ENCODE measurements at places on chromosomes 6 and 20. TPM values are rescaled to one million over a fixed set of nuclear protein-coding genes. Genes with fewer than 3 reads are reported as not detected.

GRCh38 chr6:116881236-116881635, 4.2 kb downstream of the RFX6 start:
- no peak overlapping the region for H3K27ac ChIP-seq
- H3K27me3 ChIP-seq = peaks cover 45% of the 10 kb centered on the region
- no peaks in the 10 kb centered on the region for H3K36me3 ChIP-seq
- no peak for DNase-seq
- H3K4me1 ChIP-seq = peaks cover 17% of the 10 kb centered on the region
- H3K4me3 ChIP-seq = no peak overlapping the region

GRCh38 chr6:55777469-55777868, 97.9 kb downstream of the BMP5 start:
- DNase-seq = no peak
- H3K4me1 ChIP-seq = peaks cover 1% of the 10 kb centered on the region
- H3K36me3 ChIP-seq = no peaks in the 10 kb centered on the region
- H3K27ac ChIP-seq = no peak overlapping the region

OR14J1 gene
- 0.03 TPM for total RNA-seq

DNA sequence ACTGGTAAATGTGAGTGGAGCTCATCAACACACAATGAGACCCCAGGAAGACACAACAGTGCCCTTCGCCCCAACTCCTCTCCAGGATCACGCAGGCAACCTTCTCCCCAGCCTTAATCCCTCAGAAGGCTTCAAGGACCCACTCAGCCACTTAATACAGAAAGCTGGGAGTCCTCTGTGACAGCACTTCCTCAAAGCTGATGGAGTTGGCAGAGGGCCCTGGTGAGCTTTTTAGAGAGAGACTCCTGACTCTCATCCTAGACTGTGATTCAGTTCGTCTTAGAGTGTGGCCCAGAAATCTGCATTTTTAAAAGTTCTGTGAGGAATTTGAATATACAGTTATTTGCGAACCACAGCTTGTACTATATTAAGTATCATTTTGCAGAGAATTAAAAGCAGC, 187.7 kb downstream of the UST start:
- H3K4me1 ChIP-seq = peaks cover 14% of the 10 kb centered on the region
- H3K4me3 ChIP-seq = no peak overlapping the region
- H3K27ac ChIP-seq = no peak overlapping the region
- no peak for DNase-seq

- no peaks in the 10 kb centered on the region for H3K36me3 ChIP-seq
- peaks cover 3% of the 10 kb centered on the region for H3K27me3 ChIP-seq
- DNase-seq = no peak
- H3K4me3 ChIP-seq = no peak overlapping the region
- H3K27ac ChIP-seq = no peak overlapping the region
Observed at GRCh38 chr20:38253571-38253970, 7.0 kb downstream of the KIAA1755 start.

DNA sequence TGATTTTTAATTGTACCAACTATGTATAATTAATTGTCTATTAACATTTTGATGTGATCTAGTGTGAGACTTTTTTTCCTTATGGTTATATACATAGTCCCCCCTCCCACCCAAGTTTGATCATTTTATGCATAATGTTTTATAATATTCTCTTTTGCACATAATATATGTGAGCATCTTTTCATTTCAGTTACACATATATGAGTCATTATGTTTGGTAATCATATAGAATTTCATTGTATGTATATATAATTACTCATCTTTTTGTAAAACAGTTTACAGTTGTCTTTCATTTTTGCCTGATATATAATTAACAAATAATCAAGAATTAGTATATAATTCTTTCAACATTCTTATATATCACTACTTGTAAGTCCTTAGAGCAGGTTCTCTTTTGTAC, 15.0 kb downstream of the RWDD1 start:
- no peaks in the 10 kb centered on the region for H3K4me1 ChIP-seq
- H3K4me3 ChIP-seq = no peak overlapping the region
- DNase-seq = no peak
- no peak overlapping the region for H3K27ac ChIP-seq

- H3K4me3 ChIP-seq = no peak overlapping the region
- H3K4me1 ChIP-seq = no peaks in the 10 kb centered on the region
- H3K36me3 ChIP-seq = no peaks in the 10 kb centered on the region
- no peak for DNase-seq
Observed at GRCh38 chr6:107740496-107741190, 83.5 kb downstream of the SCML4 start.

DNA sequence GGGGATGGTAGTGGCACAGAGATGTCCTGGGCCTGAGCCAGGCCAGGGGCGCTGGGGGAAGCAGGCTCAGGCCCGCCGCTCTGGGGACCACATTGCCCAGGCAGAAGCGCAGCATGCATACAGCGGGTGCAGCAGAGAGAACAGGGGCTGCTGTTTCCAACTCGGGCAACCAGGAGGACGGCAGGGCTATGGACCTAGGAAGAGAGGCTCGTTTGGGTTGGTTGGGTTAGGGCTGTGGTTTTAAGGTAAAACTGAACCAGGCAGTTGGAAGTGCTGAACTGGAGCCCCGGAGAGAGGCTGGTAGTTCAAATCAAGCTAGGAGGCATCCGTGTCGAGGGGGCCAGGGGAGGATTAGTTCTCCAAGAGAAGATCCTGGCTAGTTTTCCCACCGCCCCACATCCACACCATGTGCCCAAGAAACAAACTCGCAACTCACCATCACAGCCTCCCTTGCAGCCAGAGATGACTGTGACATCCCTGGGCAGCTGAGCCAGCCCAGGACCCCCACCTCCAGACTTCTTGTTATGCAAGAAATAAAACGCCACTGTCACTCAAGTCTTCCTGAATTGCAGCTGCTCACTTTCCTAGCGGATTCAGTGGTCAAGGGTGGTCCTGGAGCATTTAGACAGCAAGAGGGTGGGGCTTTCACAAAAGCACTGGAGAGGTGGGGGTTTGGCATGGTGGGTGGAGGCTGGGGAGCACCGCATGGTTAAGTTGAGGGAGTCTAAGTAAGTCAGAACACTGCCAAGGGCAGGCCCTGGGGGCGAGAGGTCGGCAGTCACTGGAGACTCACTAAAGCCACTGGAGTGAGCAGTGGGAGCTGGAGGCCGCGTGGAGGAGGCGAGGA, 161.2 kb downstream of the GRM4 start:
- H3K27ac ChIP-seq = no peak overlapping the region
- no peaks in the 10 kb centered on the region for H3K36me3 ChIP-seq
- H3K4me1 ChIP-seq = peaks cover 9% of the 10 kb centered on the region

MYB gene
- total RNA-seq = 3.3 TPM

PTCRA gene
- not detected for total RNA-seq

DNA sequence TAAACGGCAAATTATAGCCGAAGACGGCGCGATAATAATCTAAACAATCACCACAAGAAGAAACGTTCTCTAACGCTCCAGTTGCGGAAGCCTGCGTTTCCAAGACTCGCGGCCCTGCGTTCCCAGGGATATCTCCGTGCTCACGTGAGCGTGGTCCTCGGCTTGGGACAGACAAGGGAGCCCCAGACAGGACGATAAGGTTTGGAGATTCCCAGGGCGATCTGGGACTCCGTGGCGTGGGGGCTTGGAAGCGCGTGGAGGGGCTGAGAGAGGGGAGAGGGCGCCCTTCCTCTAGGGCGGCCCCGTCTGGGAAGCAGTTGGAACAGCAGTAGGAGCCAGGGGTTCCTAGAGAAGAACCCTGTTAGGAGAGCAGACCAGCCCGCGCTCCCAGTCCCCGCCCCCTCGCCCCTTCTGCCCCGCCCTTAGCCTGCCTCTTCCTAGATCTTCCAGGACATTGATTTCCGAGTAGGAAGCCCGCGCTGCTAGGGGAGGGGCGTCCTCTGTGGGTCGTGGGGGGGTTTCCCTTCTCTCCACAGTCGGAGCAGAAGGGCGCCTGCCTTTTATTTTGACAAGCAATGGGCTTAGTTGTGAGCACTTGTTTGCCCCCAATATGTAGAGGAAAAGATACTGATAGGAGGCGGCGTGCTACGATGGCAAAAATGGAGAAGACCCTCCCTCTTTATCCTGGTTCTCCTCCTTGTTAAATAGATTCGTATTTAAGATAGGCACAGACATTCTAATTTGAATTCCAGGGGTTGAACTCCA, 10.6 kb downstream of the NRN1 start:
- peak overlapping the region; percentile 62 for H3K4me3 ChIP-seq
- no peak overlapping the region for H3K27ac ChIP-seq
- peak; percentile 91 for DNase-seq
- peaks cover 100% of the 10 kb centered on the region for H3K27me3 ChIP-seq
- H3K36me3 ChIP-seq = no peaks in the 10 kb centered on the region

GRCh38 chr6:46220352-46221221, 49.8 kb upstream of the ENPP5 start:
- H3K4me1 ChIP-seq = no peaks in the 10 kb centered on the region
- no peak overlapping the region for H3K4me3 ChIP-seq
- no peak for DNase-seq

EEF1A2 gene
- total RNA-seq = 0.54 TPM

SLC22A7 gene
- total RNA-seq = not detected

- no peaks in the 10 kb centered on the region for H3K27me3 ChIP-seq
- no peaks in the 10 kb centered on the region for H3K4me1 ChIP-seq
- no peak for DNase-seq
- H3K27ac ChIP-seq = no peak overlapping the region
Observed at GRCh38 chr6:106729841-106730240, 100.5 kb downstream of the QRSL1 start.

GRCh38 chr6:135902756-135903331, 51.3 kb downstream of the PDE7B start:
- H3K27me3 ChIP-seq = no peaks in the 10 kb centered on the region
- H3K27ac ChIP-seq = no peak overlapping the region
- DNase-seq = no peak

UCKL1 gene
- 10.8 TPM for total RNA-seq

- H3K4me1 ChIP-seq = no peaks in the 10 kb centered on the region
- H3K27ac ChIP-seq = no peak overlapping the region
- H3K4me3 ChIP-seq = no peak overlapping the region
- no peaks in the 10 kb centered on the region for H3K36me3 ChIP-seq
- no peak for DNase-seq
- no peaks in the 10 kb centered on the region for H3K27me3 ChIP-seq
Observed at GRCh38 chr20:22986601-22987000, 48.5 kb upstream of the SSTR4 start.

TFAP2A gene
- 0.39 TPM for total RNA-seq

- no peak for DNase-seq
- H3K27ac ChIP-seq = no peak overlapping the region
- H3K36me3 ChIP-seq = no peaks in the 10 kb centered on the region
- peaks cover 2% of the 10 kb centered on the region for H3K4me1 ChIP-seq
- no peaks in the 10 kb centered on the region for H3K27me3 ChIP-seq
- H3K4me3 ChIP-seq = no peak overlapping the region
Observed at GRCh38 chr6:126293891-126294524, 45.9 kb upstream of the CENPW start.

- H3K27ac ChIP-seq = no peak overlapping the region
- no peaks in the 10 kb centered on the region for H3K4me1 ChIP-seq
- H3K27me3 ChIP-seq = peaks cover 29% of the 10 kb centered on the region
- H3K4me3 ChIP-seq = no peak overlapping the region
- no peak for DNase-seq
Observed at GRCh38 chr6:119083007-119083406, 4.5 kb upstream of the FAM184A start.

DNA sequence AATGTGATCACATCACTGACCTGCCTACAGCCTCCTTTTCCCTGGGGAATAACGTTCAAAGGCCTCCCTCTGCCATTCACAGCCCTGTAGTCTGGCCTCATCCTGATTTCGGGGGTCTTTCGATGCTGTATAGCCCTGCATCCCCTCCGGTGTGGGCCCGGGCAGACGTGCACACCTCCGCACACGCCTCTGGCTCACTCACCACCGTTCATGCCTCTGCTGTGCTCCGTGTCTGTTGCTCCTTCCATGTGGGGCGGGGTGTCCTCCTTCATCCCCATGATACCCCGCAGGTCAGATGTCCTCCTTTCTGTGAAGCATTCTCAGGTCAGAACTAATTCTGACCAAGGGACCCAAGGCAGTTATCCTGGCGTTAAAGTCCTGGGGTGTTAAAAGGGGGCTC, 13.8 kb upstream of the RBM38 start:
- no peaks in the 10 kb centered on the region for H3K4me1 ChIP-seq
- H3K36me3 ChIP-seq = no peaks in the 10 kb centered on the region
- no peak overlapping the region for H3K4me3 ChIP-seq
- no peak overlapping the region for H3K27ac ChIP-seq
- no peak for DNase-seq

GRCh38 chr6:170023620-170024521, 267.0 kb downstream of the DLL1 start:
- DNase-seq = no peak
- H3K4me1 ChIP-seq = no peaks in the 10 kb centered on the region
- H3K36me3 ChIP-seq = no peaks in the 10 kb centered on the region

GRCh38 chr20:675453-676314, at the start of gene SCRT2:
SCRT2 (minus strand) TSS chr20:675802; CDS start chr20:675601, 201 bp downstream.
- H3K4me3 ChIP-seq = peak within 1 kb of the TSS; percentile 48
- H3K27ac ChIP-seq = no peak within 1 kb of the TSS
- peaks cover 72% of the 10 kb centered on the region for H3K27me3 ChIP-seq
- peaks cover 25% of the 10 kb centered on the region for H3K4me1 ChIP-seq
- H3K36me3 ChIP-seq = no peaks in the 10 kb centered on the region

GRCh38 chr20:32652739-32653526, 20.8 kb downstream of the C20orf203 start:
- H3K4me3 ChIP-seq = no peak overlapping the region
- H3K27ac ChIP-seq = no peak overlapping the region
- DNase-seq = peak; percentile 84
- no peaks in the 10 kb centered on the region for H3K36me3 ChIP-seq
- H3K4me1 ChIP-seq = peaks cover 15% of the 10 kb centered on the region

GRCh38 chr20:14561741-14562221, 224.4 kb upstream of the FLRT3 start:
- H3K4me1 ChIP-seq = no peaks in the 10 kb centered on the region
- DNase-seq = no peak
- H3K27ac ChIP-seq = no peak overlapping the region
- H3K4me3 ChIP-seq = no peak overlapping the region
- no peaks in the 10 kb centered on the region for H3K36me3 ChIP-seq
- H3K27me3 ChIP-seq = no peaks in the 10 kb centered on the region

SLC13A3 gene
- 4.5 TPM for total RNA-seq

CYB5R4 gene
- total RNA-seq = 8.0 TPM

DNA sequence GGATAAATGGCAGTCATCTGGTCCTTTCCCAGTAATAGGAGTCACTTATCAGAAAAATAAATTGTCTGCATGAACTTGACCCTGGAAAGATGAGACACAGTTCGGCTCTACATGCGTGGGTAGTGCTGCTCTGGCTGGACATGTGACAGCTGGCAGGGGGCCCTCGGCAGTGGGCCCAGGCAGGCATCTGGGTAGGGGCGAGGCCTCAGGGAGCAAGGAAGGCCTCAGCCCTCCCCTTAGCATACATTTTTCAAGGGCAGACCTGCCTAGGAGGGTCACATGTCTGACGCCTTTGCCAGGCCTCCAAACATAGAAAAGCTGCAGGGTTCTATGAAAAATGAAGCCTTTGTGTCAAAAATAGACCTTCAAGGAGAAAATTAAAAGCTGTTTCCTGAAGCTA, 12.8 kb upstream of the ILRUN start:
- H3K4me1 ChIP-seq = no peaks in the 10 kb centered on the region
- no peaks in the 10 kb centered on the region for H3K36me3 ChIP-seq
- H3K27me3 ChIP-seq = no peaks in the 10 kb centered on the region
- DNase-seq = no peak
- H3K4me3 ChIP-seq = no peak overlapping the region
- H3K27ac ChIP-seq = no peak overlapping the region

CD40 gene
- total RNA-seq = 14.0 TPM

- DNase-seq = no peak
- H3K36me3 ChIP-seq = no peaks in the 10 kb centered on the region
- H3K27ac ChIP-seq = no peak overlapping the region
Observed at GRCh38 chr20:62466072-62466760, 9.6 kb downstream of the GATA5 start.

LCA5 gene
- total RNA-seq = 10.7 TPM

CLIC5 gene
- total RNA-seq = not detected

GRCh38 chr6:16057446-16057845, 71.4 kb upstream of the MYLIP start:
- no peaks in the 10 kb centered on the region for H3K36me3 ChIP-seq
- H3K4me3 ChIP-seq = no peak overlapping the region
- no peaks in the 10 kb centered on the region for H3K4me1 ChIP-seq
- no peak overlapping the region for H3K27ac ChIP-seq
- no peak for DNase-seq

Measured in neural progenitor cell (in vitro differentiated cells).